Psoas muscle (tissue), 8 donors: ENCODE measurements at places on chromosomes 11 and 22.

- peak; percentile 53 for DNase-seq
Measured at GRCh38 chr11:35619116-35619854, 1.0 kb downstream of the FJX1 start.

DNA sequence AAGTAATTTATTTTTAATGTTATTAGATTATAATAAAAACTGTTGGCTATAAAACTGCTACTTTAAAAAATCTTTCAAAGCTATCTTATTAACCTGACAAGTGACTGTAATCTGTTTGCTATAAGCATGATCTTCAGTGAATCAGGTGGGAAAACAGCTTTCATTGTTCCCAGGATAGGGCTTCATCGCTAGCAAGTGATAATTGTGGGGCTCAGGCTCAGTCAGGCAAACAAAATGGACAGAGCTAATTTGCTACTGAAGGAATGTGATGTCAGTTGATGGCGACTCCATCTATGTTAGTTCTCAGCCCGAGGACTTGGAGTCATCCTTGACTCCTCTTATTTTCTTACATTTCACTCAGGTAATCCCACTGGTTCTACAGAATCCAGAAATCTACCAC, 125.0 kb downstream of the RASSF10 start:
- DNase-seq: no peak

GRCh38 chr11:33052231-33052630, 12.9 kb downstream of the TCP11L1 start:
- no peak for DNase-seq

DNA sequence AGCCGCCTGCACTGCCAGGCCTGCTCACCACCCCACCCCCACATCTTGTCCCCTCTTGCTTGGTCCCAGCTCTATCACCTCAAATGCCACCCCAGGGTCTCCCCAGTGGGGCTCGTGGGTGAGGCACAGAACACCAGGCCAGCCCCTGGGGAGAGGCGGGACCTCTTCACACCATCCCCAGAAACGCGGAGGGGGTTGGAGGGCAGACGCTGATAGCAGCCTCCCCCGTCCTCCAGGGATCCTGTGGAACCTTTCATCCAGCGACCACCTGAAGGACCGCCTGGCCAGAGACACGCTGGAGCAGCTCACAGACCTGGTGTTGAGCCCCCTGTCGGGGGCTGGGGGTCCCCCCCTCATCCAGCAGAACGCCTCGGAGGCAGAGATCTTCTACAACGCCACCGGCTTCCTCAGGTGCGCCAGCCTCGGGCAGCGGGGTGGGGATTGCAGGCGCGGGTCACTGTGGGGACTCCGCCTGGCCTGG, 5.8 kb downstream of the PKP3 start:
- DNase-seq: no peak

DNA sequence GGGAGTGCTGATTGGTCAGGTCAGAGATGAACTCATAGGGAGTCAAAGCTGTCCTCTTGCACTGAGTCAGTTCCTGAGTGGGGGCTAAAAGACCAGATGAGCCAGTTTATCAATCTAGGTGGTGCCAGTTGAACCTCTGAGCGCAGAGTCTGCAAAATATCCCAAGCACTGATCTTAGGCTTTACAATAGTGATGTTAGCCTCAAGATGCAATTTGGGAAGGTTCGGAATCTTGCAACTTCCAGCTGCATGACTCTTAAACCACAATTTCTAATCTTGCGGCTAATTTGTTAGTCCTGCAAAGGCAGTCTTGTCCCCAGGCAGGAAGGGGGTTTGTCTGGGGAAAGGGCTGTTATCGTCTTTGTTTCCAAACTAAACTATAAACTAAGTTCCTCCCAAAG, 92.3 kb upstream of the PARVA start:
- DNase-seq: no peak

- peak; percentile 54 for DNase-seq
Measured at GRCh38 chr22:46149512-46150033, 753 bp upstream of the PPARA start.

GRCh38 chr11:33001751-33002542, 13.7 kb upstream of the DEPDC7 start:
- DNase-seq: no peak

DNA sequence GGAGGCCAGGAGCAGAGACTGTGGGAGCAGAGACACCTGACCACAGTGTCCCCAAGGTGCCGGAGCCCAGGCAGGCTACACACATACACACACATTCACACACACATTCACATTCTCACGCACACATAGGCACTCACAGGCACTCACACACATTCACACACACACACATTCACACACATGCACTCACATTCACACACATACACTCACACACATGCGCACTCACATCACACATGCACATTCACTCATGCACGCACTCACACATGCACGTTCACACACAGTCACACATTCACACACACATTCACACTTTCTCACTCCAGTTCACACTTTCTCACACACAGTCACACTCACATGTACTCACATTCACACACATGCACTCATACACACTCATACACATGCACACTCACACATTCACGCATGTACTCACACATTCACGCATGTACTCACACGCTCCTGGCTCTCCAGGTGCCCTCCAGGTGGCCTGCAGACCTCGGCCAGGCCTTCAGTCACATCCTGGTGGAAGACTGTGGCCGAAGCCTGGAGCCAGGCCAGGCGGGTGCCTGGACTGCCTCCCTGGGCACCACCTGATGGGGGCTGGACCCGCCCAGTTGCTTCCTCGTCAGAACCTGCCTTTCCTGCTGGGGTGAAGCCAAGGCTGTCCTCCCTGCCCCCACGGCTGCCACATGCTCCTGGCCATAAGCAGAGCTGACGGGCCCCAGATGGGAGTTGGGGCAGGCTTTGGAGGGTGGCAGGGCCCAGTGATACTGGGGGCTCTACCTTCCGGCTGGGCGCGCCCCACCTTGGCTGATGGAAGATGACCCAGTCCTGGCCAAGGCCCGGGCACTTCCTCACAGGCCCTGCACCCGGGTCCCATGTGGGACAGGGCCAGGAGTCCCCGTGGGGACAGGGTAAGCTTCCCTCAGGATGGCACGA, 89.5 kb downstream of the WNT7B start:
- peak; percentile 44 for DNase-seq

GRCh38 chr11:83310718-83311117, 24.6 kb upstream of the CCDC90B start:
- DNase-seq: no peak

DNA sequence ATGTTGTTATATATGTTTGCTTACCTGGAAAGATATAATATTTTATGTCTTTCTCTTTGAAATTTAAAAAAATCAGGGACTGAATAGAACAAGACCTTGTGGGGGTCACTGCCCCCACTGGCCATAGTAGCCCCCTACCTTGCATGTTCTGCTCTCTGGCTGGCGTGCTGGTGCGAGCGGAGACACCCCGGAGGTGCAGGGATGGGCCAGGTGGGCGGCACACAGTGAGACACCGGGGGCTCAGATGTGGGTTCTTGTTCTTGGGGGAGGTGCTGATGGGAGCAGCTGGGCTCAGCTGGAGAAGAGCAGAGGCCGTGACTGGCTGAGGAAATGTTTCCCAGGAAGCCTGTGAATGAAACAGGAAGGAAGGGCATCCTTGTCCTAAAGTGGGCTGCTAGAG, 20.2 kb downstream of the GAB4 start:
- no peak for DNase-seq

GRCh38 chr11:46553814-46554212, 40.0 kb downstream of the AMBRA1 start:
- DNase-seq: no peak

DNA sequence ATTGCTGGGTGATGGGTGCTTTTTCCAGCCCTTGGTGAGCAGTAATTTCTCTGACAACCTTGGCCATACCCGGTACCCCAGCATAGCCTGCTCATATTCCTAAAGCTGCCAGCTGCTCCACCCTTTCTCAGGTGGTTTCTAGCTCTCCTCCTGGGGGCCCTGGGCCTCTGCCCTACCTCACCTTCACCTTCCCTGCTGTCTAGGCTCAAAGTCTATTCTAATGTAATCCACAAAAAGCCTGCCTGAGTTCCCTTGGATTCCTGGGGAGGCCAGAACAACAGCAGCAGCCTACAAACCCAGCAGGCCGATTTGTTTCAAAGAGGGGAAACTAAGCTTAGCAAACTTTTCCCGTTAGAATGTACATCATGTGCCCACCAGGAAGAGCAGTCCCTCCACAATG, 117.6 kb downstream of the DSCAML1 start:
- no peak for DNase-seq

GRCh38 chr11:112844517-112844916, 116.7 kb upstream of the NCAM1 start:
- DNase-seq: no peak

- DNase-seq: no peak
Measured at GRCh38 chr11:118050208-118050891, 26.5 kb upstream of the TMPRSS4 start.

- DNase-seq: no peak
Measured at GRCh38 chr11:86692317-86692716, 19.9 kb upstream of the ME3 start.

DNA sequence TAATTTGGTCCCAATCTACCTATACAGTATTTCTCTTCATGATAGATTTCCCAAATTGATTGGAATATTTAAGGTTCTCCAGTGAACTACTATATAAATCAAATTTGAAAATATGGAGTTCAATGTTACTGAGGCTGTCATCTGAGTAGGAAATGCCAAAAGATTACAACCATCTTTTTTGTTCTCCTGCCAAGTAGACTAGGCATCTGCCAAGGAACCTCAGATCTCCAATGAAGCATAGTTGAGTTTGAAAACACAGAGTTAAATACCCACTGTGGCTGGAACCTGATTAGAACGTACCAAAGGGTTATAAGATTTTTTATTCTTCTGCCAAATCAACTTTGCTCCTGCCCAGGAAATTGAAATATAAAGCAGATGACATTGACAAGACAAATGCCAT, 330.9 kb downstream of the CNTN5 start:
- no peak for DNase-seq

- DNase-seq: no peak
Measured at GRCh38 chr11:15649371-15650104, 534.8 kb downstream of the INSC start.

- DNase-seq: no peak
Measured at GRCh38 chr22:20128902-20129746, 2.5 kb upstream of the ZDHHC8 start.

DNA sequence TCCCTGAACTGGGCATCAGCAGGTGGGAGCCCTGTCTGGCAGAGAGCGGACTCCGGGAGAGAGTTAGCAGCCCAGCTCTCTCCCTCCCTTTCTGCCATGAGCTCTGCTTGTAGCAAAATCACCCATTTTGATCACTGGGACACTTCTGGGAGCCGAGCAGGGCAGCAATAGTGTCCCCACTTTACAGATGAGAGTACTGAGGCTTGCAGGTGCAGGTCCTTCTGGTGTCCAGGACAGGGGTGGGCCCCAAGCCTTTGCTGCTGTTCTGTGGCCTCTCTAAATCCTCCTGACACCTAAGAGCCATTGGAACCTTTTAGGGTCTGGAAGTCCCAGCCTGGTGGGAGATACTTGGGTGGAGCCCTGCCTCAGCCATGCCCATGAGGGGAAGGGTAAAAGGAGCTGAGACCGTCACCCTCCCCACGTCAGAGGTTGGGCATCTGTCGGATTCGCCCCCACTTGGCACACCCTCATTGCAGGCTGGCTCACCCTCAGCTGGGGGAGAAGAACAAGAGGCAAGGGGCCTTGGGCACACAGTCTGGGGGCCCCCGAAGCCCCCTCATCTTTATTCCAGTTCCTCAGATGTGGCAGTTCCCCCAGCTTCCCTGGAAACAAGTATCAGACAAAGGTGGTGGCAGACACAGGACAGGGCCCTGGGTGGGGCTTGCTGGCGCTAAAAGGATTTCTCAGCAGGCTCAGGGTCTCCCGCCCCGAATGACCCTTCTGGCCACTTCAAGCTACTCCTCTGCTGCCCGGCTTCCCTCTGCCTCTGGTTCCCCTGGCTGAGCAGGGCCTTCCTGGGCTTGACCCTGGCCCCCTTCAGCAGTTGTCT, 4.5 kb downstream of the RIN1 start:
- no peak for DNase-seq

- DNase-seq: no peak
Measured at GRCh38 chr11:103881584-103881983, 154.9 kb upstream of the DDI1 start.

DNA sequence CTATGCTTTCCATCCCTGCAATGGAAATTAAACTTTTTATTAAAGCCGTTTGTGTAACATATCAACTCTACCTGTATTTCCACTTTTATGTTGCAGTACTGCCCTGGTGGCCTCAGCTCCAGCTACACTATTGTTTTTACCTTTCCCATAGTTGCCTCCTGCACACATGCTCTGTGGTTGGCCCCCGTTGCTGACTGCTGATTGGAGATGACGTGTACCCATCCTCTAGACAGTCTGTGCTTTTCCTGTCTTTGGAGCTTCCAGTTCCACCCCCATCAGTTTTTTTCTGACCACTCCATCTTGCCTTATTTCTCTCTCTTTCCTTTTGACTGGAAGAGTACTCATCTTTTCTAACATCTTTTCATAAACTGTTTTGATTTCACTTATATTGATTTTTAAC, 123.8 kb downstream of the TEAD1 start:
- no peak for DNase-seq

DNA sequence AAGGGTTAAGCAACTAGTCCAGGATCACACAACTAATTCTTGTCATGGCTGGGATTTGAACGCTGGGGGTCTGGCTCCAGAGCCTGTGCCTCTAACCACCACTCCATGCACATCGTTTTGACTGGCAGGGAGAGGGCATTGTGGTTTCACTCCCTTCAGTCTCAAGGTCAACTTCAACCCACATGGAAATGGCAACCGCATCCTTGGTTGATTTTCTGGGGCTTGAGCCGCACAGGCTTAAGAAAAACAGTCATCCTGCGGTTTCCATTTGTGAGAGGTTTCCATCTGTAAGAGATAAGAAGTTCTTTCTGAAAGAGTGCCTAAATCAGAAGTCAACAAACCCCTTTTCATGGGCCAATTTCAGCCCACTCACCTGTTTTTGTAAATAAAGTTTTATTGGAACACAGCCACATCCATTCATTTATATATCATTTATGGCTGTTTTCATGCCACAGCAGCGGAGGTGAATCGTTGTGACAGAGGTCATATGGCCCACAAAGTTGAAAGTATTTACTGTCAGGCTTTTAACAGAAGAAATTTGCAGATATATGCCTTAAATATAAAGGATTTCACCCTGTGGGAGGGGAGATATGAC, 65.7 kb downstream of the SGSM1 start:
- no peak for DNase-seq

DNA sequence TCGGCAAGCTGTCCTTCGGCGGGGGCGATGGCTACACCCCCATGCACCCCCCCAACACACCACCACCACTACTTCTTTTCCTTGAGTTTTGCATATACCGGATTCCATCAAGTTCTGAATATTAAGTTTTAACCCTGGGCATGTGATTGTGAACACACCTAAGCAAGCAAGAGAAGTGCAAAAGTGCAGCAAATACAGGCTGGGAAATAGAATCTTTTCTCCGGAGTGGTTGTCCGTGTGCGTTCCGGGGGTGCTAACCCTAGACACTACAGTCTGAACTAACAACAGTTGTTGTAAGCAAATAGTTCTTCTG, 574 bp downstream of the PRSS23 start:
- DNase-seq: no peak

GRCh38 chr22:35558031-35558430, 17.4 kb downstream of the RASD2 start:
- DNase-seq: no peak
